ENCODE measurements at places on chromosomes 1 and 21. TPM values are rescaled to one million over a fixed set of nuclear protein-coding genes. Genes with fewer than 3 reads are reported as not detected.

CHI3L2 gene
- total RNA-seq: 1.3 TPM

WDR64 gene
- 0.80 TPM for total RNA-seq

GRCh38 chr1:198068285-198068684 lies 88.5 kb upstream of the NEK7 start:
- H3K36me3 ChIP-seq: no peaks in the 10 kb centered on the region
- H3K4me3 ChIP-seq: no peak overlapping the region
- H3K27ac ChIP-seq: no peak overlapping the region
- DNase-seq: no peak

- H3K27ac ChIP-seq: no peak overlapping the region
- no peaks in the 10 kb centered on the region for H3K36me3 ChIP-seq
- peaks cover 3% of the 10 kb centered on the region for H3K4me1 ChIP-seq
- no peak for DNase-seq
Measured at GRCh38 chr1:85289848-85290335, 13.5 kb upstream of the BCL10 start.

DNA sequence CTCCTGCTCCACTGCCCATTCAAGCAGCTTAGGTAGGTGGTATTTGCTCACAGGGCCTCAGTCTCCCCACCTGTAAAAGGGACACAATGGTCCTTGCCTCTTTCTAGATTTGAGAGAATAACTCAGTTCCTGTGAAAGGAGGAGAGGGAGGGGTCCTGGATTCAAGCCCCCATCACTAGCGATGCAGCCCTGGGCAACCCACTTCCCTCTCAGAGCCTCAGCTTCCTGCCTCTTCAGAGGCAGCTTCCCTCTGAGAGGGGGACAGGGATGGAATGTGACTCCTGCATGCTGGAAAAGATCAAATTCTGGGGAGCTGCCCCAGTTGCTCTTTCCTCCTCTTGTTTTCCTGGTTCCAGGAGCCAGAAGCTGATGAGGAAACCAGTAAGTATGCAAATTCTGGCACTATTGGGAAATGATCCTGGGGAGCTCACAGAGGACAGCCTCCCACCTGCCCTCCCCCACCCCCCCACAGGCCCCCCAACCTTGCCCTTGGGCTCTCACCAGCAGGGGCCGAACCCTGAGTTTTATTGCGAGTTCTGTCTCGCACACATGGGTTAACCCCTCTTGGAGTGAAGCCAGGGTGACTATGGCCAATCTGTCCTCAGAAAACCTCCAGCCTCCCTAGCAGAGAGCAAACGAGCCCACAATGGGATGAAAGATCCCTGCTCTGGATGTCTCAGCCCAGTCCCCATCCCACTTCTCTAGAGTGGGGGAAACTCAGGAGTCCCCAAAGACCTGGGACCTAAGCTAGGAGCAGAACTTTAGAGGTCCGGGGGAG lies 11.7 kb downstream of the ZC3H12A start:
- DNase-seq: no peak
- peaks cover 27% of the 10 kb centered on the region for H3K36me3 ChIP-seq
- peaks cover 1% of the 10 kb centered on the region for H3K27me3 ChIP-seq
- peaks cover 14% of the 10 kb centered on the region for H3K4me1 ChIP-seq

DNA sequence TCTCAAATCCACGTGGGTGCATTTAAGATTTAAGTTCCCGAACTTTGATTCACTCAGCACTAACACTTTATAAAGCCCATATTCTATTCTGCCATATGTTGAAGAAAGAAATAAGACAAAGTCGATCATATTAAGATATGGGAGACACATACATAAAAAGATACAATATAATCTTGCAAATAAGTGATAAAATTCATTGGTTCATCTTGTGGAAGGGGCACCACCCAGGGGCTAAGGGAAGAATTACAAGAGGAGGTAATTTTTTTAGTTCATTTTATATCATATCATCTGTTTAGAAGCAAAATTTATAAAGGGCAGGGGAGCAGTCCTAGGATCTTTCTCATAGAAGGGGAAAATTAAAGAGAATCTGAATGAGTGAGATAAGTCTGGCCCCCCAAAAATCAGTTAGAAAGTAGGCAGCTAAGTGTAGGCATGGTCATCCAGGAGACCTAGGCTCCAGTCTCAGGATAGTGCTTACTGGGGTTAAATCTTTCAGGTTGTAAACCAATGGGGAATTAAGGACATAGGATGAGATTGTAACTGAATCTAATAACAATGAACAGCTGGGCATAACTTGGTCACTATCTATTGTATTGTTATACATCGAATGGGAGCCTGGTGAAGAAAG lies 124.2 kb upstream of the L1TD1 start:
- DNase-seq: peak; percentile 25
- H3K4me3 ChIP-seq: no peak overlapping the region
- peaks cover 6% of the 10 kb centered on the region for H3K36me3 ChIP-seq
- H3K27me3 ChIP-seq: peaks cover 3% of the 10 kb centered on the region
- H3K4me1 ChIP-seq: no peaks in the 10 kb centered on the region
- no peak overlapping the region for H3K27ac ChIP-seq

GRCh38 chr1:208369045-208369444 lies 124.9 kb upstream of the PLXNA2 start:
- no peak overlapping the region for H3K4me3 ChIP-seq
- no peaks in the 10 kb centered on the region for H3K4me1 ChIP-seq
- no peaks in the 10 kb centered on the region for H3K36me3 ChIP-seq
- H3K27ac ChIP-seq: no peak overlapping the region
- DNase-seq: no peak
- H3K27me3 ChIP-seq: no peaks in the 10 kb centered on the region

DNA sequence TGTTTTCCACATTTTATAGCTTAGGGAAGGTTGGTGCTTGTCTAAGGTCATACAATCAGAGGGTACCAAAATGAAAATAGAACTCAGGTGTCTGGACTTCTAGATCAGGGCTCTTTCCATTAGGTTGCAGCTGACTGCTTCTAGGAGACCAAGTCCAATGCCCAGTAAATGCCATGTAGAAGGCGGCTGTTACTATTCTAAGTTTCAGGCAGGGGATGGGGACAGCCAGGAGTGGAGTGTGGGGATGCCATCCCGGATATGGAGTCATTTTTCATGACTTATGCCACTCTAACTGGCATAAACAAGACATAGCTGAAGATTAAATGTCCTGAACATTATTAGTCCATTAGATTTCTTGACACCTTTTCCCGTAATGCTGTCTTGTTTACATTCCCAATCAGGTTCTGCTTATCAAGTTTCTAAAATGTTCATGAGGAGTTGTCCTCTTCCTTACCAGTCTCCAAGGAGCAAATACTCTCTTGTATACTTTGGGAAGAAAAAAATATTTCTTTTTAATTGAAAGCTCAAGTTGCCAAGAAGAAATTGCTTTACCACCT lies 31.5 kb downstream of the XCL1 start:
- no peak overlapping the region for H3K27ac ChIP-seq
- no peaks in the 10 kb centered on the region for H3K4me1 ChIP-seq
- DNase-seq: no peak
- no peak overlapping the region for H3K4me3 ChIP-seq
- no peaks in the 10 kb centered on the region for H3K27me3 ChIP-seq
- H3K36me3 ChIP-seq: no peaks in the 10 kb centered on the region
